Inflammatory macrophage treated with lipopolysaccharide for 4 hours (primary cell): ENCODE measurements at places on chromosomes 16 and 17.

DNA sequence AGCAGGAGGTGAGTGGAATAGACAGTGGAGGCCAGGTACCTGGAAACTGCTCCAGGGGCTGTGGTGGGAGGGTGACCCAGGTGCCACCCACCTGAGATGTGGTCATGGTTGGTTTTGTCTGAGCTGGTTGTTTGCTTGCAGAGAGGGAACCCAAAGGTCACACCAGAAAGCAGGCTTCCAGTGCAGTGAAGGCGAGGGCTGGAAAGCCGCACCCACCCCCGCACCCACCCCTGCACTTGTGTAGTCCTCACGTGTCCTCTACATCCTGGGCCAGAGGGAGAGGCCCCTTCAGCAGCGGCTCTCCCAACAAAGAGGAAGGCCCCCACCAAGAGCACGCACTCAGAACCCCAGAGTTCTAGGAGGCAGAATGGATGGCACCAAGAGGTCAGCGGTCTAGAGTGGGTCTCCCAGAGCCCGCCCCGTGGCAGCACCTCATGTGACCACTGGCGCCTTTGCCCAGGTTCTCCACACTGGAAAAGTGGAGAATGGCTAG, 92.6 kb upstream of the CBX4 start:
- DNase-seq: no peak

DNA sequence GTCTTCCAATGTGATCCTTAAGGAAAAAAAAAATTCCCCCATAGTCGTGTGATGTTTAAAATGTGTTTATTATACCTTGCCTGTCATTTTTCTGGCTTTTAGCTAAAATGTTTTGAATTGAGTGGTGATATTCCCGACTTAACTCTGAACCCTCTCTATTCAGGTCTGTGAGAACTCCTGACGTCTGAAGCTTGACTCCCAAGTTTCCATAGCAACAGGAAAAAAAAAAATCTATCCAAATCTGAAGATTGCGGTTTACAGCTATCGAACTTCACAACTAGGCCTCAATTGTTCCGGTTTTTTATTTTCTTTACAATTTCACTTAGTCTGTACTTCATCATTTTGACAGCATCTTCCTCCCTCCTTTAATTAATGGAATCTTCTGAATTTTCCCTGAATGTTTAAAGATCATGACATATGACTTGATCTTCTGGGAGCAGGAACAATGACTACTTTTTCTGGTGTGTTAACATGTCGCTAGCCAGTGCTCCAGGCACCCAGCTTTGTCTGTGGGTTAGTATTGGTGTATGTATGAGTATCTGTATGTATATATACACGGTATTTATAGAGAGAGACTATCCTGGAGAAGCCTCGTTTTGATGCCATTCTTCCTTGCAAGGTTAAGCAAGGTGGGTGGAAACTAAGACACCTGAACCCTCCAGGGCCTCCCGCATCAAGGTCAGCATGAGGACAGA, 12.8 kb upstream of the HSBP1 start:
- DNase-seq: no peak

DNA sequence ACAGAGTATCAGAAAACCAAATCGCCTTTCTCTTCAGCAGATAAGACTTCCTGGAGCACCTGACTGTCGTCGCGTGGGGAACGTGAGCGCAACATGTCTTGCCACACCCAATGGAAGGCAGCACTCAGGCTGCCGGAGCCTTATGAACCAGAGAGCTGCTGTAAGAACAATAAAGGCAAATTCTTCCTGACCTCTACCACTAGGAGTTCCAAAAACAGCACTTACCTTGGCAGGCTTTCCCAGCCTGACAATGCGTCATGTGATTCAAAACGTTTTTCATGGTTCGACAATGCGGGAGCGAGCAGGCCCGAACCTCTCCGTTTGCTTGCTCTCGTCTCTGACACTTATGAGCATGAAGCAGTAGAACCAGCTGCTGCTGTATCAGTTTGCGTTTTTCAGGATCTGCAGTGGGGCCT, 75.8 kb upstream of the TRAP1 start:
- DNase-seq: no peak

DNA sequence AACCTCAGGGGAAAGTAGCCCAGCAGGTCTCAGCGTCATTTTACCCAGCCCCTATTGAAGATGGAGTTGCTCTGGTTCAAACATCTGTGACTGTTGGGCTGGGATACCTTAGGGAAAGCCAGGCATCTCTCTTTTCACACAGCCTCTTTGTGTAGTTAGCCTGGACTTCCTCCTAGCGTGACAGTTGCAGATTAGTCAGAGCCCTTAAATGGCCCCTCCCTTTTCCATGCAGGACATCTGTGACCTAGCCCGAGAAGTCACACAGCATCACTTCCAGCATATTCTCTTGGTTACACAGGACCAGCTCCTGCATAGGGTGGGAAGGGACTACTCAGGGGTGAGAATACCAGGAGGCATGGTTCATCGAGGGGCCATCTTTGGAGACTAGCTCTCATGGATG, 375.0 kb upstream of the RBFOX1 start:
- no peak for DNase-seq

- DNase-seq: no peak
Measured at GRCh38 chr16:12879812-12880211, 21.6 kb upstream of the SHISA9 start.
